Activated CD4-positive, CD25-positive, alpha-beta regulatory T cell (primary cell): ENCODE measurements at places on chromosomes 7 and 10.
A peak's percentile ranks its signal among the peaks of the same experiment; 100 is the strongest.

DNA sequence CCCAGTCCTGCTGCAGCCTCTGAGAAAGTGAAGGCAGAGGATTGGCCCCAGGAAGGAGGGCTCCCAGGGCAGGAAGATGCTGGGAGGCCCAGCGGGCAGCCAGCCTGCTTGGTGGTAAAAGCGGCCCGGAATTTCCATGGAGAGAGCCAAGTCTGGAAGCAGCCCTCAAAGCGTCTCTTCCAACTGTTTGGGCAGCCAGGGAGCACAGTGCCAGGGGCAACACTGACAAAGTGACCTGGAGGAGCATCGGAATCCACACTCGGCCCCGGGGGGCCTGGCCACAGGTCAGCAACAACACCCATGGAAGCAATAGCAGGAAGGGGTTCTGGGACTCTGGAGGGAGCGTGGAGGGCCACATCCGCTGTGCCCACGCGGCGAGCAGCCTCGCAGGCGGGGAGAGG is 63.2 kb upstream of the FGFR2 start:
- DNase-seq = no peak

- no peak for DNase-seq
Measured at GRCh38 chr10:35089611-35090161, 455 bp downstream of the CUL2 start.

DNA sequence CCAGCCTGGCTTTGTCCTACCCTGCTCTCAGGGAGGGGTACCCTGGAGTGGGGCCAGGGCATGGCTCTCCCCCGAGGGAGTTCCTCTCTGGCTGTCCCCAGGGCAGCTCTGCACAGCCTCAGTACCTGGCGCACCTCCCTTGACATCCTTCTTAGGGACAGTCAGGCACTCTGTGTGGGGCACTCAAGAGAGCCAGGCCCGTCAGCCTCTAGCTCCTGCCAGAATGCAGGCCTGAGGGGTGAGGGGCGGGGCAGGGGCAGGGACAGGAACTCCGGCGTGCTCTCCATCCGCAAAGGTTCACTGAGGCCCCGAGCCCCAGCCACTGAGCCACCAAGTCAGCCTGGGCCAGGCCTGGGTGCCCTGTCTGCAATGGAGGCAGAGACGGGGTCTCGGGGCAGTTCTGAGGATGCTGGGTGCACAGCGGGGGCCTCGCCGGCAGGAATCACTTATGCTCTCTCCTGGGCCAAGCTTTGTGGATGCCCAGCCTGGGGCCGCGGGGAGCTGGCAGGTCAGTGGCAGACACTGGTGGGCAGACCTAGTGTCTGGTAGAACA is 10.1 kb downstream of the LIMK1 start:
- DNase-seq = no peak

GRCh38 chr10:110610308-110610774 is 33.8 kb upstream of the RBM20 start:
- peak; percentile 11 for DNase-seq

GRCh38 chr10:105950410-105950809 is 1214.1 kb downstream of the SORCS1 start:
- no peak for DNase-seq

GRCh38 chr7:3559278-3559677 is 258.2 kb downstream of the SDK1 start:
- DNase-seq = no peak

GRCh38 chr10:95691281-95691680 is 2.4 kb downstream of the TCTN3 start:
- no peak for DNase-seq
